ENCODE measurements at places on chromosomes 6 and 20. TPM values are rescaled to one million over a fixed set of nuclear protein-coding genes. Genes with fewer than 3 reads are reported as not detected.

Gene HTR1B
- polyA plus RNA-seq, result not detected

Gene GSTA2
- not detected for polyA plus RNA-seq

Gene ANGPT4
- not detected for polyA plus RNA-seq

Gene KIAA1755
- polyA plus RNA-seq, result not detected

Gene OR2B6
- 0.12 TPM for polyA plus RNA-seq

Gene RHAG
- polyA plus RNA-seq, result not detected

Gene ZBP1
- 1.2 TPM for polyA plus RNA-seq

Gene ARMH2
- polyA plus RNA-seq, result 0.10 TPM

Gene ASF1A
- 11.6 TPM for polyA plus RNA-seq

Gene SLC17A9
- polyA plus RNA-seq, result 2.3 TPM

Gene GHRH
- not detected for polyA plus RNA-seq

Gene DEFB112
- polyA plus RNA-seq, result not detected

Gene NUS1
- polyA plus RNA-seq, result 13.2 TPM

Gene KIF25
- 0.50 TPM for polyA plus RNA-seq

Gene TSBP1
- polyA plus RNA-seq, result not detected

Gene SLC22A16
- 0.20 TPM for polyA plus RNA-seq

Gene IMPG1
- polyA plus RNA-seq, result not detected

Gene KCNK16
- polyA plus RNA-seq, result not detected

Gene CLPSL2
- not detected for polyA plus RNA-seq

Gene STMN3
- 1.8 TPM for polyA plus RNA-seq

Gene EFCAB8
- polyA plus RNA-seq, result 0.06 TPM

Data from sigmoid colon (tissue), 7 donors.